Purkinje cell (primary cell): ENCODE measurements at places on chromosomes 13 and 19. TPM values are rescaled to one million over a fixed set of nuclear protein-coding genes. Genes with fewer than 3 reads are reported as not detected.

SIGLECL1 gene
- polyA plus RNA-seq, result not detected in 2 replicates

NCAN gene
- 1.6 and 3.4 TPM in 2 replicates for polyA plus RNA-seq

PRRG2 gene
- polyA plus RNA-seq, result 0.17 TPM in 1 of 2 replicates, not detected in the other

SH2D3A gene
- polyA plus RNA-seq, result not detected in 2 replicates

NLRP5 gene
- not detected in 2 replicates for polyA plus RNA-seq

FPR3 gene
- polyA plus RNA-seq, result not detected in 2 replicates

CBLC gene
- polyA plus RNA-seq, result not detected in 2 replicates

CGB8 gene
- polyA plus RNA-seq, result not detected in 2 replicates

LGI4 gene
- polyA plus RNA-seq, result 2.8 and 6.4 TPM in 2 replicates

KL gene
- polyA plus RNA-seq, result 0.69 and 1.4 TPM in 2 replicates

ZNF440 gene
- polyA plus RNA-seq, result 3.0 and 3.7 TPM in 2 replicates

IGFL2 gene
- polyA plus RNA-seq, result not detected in 2 replicates

LHB gene
- not detected in 2 replicates for polyA plus RNA-seq

PLIN4 gene
- not detected in 2 replicates for polyA plus RNA-seq
